Naive thymus-derived CD8-positive, alpha-beta T cell (primary cell): ENCODE measurements at places on chromosomes 11 and 22. TPM values are rescaled to one million over a fixed set of nuclear protein-coding genes. Genes with fewer than 3 reads are reported as not detected.

GRCh38 chr11:92632495-92632894 is 337.0 kb upstream of the MTNR1B start:
- no peak for DNase-seq

DNA sequence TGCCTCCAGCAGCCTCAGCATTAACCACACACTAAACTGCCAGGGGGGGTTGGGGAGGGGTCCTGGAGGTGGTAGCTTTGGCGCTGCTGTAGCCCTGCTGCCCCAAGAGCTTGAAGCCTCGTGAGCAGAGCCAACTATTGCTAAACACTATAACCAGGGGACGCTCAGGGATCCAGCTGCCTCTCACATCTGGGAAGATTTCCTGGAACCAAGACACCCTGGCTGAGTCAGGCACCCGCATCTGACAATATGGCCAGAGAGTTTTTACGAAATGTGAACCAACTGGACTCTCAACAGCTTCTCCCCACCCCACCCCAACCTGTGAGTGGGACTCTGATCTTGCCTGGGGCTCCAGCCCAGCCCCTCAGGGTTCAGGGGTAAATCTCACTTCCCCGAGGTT is 14.3 kb downstream of the C1QTNF6 start:
- DNase-seq = no peak

The P4HA3 gene
- polyA plus RNA-seq = not detected

The DDI1 gene
- polyA plus RNA-seq = 0.07 TPM

The EP300 gene
- polyA plus RNA-seq = 20.3 TPM

The RFPL2 gene
- polyA plus RNA-seq = 2.4 TPM

The KRTAP5-1 gene
- not detected for polyA plus RNA-seq

DNA sequence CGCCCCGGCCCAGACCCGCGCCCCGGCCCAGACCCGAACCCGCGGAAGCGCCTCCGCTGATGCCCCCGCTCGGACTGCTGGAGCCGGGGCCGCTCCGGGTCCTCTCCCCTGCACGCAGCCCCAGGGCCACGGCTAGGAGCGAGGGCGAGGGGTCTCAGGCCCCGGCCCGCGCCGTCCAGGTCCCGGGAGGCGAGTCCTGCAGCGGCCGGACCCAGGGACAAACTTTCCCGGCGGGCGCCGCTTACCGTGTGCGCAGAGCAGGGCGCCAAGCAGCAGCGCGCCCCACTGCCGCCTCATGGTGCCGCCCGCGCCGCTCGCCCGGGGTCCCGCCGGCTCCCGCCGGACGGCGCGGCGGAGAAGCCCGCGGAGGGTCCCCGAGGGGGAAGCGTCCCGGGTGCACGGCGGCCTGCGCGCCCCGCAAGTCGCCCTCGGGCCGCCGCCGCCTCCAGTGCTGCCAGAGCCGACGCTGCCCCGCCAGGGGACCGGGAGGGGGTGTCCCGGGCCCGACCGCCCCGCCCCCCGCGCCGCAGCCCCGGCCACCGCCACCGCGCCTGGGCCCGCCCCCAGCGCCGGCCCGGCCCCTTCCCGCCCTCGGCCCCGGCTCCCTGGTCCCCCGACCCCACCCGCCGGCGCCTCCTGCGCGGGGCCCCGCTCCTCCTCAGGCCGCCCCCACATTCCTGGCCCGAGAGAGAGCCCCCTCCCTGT is at the start of gene LRP4:
Gene LRP4 (minus strand): TSS at position 468 of the 705 bp plus-strand sequence. CDS start 171 bp downstream, at position 297.
- DNase-seq = no peak

GRCh38 chr11:75588051-75588481 is 26.0 kb downstream of the SERPINH1 start:
- no peak for DNase-seq

The LRP5 gene
- 0.19 TPM for polyA plus RNA-seq

DNA sequence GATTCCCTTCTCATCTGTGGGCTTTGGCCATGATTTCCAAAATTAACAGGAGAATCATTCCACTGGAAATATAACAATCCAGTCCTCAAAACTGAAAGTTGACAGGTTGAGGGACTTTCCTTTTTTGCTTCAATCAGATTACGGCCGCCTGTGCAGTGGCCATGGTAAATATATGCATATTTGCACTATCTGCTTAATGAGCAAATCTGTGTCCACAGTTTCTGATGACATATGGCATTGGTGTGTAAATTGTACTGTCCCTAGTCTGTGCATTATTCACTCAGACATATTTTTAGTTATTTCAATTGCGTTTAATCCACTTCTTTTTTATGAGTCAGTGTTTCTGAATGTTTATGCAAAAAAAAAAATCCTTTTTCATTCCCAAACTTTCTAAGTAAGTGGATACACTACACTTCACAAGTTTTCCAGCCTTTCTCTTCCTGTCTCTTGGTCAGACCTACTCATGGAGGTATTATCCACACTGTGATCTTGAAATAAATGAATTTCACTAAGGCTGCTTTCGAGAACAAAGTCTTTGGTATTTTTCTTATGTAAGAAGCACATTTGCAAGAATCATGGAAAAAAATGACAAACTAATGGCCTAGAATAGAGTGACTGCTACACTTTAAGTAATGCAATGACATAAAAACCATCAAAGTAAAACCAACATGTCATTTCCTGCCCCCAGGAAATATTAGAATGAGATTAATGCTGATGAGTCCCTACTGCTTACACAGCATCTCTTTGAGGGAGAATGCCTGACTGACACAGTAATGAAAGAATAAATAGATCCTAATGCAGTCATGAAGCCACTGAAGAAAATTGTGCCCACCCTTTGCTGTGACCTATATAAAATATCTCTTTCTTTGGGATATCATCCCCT is 76.4 kb upstream of the MTNR1B start:
- no peak for DNase-seq

GRCh38 chr11:121499405-121499804 is 46.6 kb upstream of the SORL1-AS1 start:
- DNase-seq = no peak

GRCh38 chr11:115964091-115964490 is 459.9 kb upstream of the CADM1 start:
- DNase-seq = no peak

The KRTAP5-11 gene
- polyA plus RNA-seq = not detected
